Daoy (cell line): ENCODE measurements at places on chromosomes 2 and 18. TPM values are rescaled to one million over a fixed set of nuclear protein-coding genes. Genes with fewer than 3 reads are reported as not detected.

- peak; percentile 55 for DNase-seq
These were observed 106.3 kb downstream of the EPHA4 start for GRCh38 chr2:221465776-221466175.

GRCh38 chr2:223723954-223724411, 113.4 kb downstream of the AP1S3 start:
- DNase-seq: no peak

DNA sequence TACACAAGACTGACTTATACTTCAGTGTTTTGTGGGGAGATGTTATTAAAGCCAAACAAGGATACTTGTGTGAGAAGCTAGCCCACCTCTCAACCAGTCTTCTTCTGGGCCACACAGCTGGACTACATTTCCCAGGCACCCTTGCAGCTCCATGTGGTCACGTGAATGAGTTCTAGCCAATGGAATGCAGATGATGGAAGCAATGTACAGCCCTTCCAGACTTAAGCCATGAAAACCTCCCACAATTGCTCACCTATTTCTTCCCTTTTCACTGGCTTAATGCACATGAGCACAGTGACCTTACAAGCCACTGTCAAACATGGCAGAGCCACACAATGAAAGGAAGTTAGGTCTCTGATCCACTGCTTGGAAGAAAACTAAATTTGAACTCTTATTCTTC, 20.4 kb upstream of the FEZ2 start:
- DNase-seq: peak; percentile 82

DNA sequence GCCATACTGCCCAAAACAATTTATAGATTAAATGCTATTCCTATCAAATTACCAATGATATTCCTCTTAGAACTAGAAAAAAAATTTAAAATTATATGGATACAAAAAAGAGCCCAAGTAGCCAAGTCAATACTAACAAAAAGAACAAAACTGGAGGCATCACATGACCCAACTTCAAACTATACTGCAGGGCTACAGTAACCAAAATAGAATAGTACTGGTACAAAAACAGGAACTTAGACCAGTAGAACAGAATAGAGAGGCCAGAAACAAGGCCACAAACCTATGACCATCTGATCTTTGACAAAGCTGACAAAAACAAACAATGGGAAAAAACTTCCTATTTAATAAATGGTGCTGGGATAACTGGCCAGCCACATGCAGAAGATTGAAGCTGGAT, 86.1 kb upstream of the KYNU start:
- no peak for DNase-seq

- DNase-seq: no peak
These were observed 8.9 kb upstream of the RUFY4 start for GRCh38 chr2:218060118-218060517.

DNA sequence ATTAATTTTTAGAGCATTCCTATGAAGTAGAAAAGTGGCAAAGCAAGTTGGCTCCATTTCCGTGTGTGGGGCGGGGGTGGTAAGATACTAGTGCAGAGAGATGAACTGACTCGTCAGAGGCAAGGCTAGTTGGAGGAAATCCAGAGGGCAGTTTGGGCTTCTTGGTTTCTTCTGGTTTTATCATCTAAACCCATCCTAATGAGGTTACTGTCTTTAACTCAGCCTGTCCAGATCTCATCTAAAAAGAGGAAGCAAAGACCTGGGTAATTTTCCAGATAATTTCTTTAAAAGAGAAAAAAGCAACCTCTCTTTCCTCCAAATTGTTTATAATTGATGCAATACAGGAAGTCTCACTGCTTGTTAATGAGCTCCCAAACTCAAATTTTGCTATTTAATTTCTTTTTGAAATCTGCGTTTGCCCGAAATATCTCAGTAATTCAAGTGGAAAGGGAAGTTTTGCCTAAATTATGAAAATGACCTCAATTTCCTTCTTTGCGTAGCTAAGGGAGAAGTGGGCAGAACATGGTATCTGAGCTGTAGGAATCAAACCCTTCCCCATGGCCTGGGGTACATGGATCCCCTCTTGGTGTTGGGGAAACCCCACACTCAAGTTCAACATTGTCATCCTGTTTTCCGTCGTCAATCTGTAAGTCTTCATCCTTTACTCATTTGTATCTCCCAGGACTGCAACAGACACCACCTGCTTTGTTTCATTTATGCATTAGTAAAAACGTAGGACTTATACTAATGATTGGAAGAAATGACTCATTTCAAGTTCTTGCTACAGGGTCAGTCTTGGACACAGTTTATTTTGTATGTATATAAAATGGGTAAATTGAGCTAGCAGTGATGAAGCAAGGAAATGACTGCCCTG, 89.1 kb upstream of the KLF7 start:
- DNase-seq: peak; percentile 38

- DNase-seq: no peak
These were observed 640.7 kb upstream of the CRIM1 start for GRCh38 chr2:35714883-35715282.

DNA sequence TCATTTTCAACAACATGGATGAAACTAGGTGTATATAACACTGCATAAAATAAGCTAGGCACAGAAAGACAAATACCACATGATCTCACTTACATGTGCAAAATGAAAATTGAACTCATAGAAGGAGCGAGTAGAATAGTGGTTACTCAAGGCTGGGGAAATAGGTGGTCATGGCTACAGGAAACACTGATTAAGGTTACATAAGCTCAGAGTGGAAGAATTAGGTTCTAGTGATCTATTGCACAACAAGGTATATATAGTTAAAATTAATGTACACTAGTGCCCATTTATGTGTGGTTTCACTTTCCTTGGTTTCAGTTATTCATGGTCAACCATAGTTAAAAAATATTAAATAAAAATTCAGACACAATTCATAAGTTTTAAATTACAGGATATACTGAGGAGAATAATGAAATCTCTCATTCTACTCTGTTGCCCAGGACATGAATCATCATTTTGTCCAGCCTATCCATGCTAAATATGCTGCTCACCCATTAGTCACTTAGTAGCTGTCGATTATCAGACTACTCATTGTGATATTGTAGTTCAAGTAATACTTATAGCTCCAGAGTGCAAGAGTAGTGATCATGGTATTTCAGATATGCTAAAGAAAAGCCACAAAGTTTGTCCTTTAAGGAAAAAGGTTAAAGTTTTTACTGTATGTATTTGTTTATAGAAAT, 1530.9 kb upstream of the LRRTM1 start:
- DNase-seq: no peak

GRCh38 chr18:63972002-63972376, 2.1 kb downstream of the SERPINB8 start:
- DNase-seq: no peak

DNA sequence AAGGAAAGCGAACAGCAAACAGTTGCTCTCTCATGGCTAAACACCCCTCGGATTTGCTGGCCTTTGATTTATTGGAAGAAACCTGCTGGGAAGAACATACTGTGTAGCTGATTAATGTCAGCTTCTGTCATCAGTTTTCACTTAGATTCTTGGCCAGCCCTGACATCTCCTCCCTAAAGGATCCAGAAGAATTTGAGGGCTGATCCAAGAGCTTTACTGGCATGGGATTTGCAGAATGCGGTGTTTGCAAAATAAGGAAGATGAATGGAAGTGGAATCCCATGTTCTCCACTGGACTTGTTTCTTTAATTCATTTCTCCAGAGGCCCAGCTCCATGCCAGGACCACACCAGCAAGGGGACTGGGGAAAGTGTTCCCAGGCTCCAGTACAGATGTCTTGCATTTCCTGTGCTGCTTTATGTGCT, 80.5 kb downstream of the RDH14 start:
- no peak for DNase-seq

DNA sequence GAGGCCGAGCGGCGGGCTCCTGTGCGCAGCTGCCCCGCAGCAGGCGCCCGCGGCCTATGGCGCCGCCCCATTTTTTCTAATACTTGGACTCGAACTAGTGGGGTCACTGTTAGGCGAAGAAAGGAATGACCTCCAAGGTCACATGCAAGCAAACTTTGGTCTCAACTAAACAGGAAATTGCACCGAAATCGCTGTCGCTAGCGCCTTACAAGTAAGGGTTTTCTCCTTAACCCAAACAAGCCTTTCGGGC, 339 bp downstream of the ACAA2 start:
- peak; percentile 27 for DNase-seq

GRCh38 chr18:14104201-14104600, 28.0 kb downstream of the ZNF519 start:
- no peak for DNase-seq

- DNase-seq: no peak
These were observed 55.9 kb downstream of the HS1BP3 start for GRCh38 chr2:20594957-20595356.

DNA sequence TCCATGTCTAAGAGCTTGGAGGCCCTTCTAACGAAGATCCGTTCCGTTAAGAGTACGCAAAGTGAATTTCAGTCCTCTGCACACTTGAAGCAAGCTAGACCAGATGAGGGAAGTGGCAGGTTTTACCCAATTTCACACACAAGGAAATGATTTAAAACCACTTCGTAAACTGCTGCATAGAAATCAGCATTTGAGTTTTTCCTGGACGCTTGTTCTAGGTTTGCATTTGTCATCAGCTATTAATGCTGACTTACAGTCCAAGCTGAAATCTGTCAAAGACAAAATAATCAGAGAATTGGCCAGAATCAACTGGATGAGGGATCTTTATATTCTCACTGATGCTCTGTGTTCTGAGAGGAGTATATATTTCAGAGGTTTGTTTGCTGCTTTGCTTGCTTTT, 117.6 kb upstream of the RASGRP3 start:
- DNase-seq: no peak

GRCh38 chr18:8952769-8953760, 149.4 kb upstream of the NDUFV2 start:
- DNase-seq: no peak

- peak; percentile 93 for DNase-seq
These were observed 36.6 kb downstream of the FEZ2 start for GRCh38 chr2:36561237-36561944.

DNA sequence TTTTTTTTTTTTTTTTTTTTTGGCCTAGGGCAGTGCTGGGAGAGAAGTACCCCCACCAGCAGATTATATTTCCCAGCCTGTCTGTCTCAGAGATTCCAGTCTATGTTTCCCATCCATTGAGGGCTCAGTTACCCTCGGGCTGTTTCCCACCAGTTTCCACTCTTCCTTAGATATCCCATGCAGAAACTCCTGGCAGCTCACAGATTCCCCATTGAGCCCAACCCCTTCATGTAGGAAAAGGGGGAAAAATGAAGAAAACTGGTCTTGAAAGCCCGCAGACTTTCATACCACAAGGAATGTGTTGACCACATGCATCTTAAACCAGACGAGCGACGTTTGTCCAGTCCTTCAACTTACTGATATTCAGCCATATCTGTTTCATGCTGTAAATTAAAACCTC, 15.2 kb downstream of the ASXL3 start:
- DNase-seq: no peak

DNA sequence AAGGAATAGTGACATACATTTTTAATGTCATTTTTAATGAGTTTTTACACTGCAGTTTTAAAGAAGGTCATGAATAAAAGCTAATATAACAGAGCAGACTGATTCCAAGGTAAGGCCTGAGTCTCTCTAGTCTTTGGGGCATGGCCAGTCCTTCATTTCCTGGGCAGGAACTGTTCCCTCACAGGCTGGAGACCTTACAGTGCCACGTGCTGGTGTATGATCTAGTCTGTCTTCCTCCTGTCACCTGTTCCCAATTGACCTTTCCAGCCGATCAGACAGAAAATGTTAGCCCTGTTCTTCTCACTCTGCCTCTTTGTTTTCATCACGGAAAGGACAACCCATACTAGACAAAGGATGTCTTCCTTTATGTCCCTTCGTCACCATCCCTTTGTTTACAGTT, 33.6 kb downstream of the ZCCHC2 start:
- no peak for DNase-seq

DNA sequence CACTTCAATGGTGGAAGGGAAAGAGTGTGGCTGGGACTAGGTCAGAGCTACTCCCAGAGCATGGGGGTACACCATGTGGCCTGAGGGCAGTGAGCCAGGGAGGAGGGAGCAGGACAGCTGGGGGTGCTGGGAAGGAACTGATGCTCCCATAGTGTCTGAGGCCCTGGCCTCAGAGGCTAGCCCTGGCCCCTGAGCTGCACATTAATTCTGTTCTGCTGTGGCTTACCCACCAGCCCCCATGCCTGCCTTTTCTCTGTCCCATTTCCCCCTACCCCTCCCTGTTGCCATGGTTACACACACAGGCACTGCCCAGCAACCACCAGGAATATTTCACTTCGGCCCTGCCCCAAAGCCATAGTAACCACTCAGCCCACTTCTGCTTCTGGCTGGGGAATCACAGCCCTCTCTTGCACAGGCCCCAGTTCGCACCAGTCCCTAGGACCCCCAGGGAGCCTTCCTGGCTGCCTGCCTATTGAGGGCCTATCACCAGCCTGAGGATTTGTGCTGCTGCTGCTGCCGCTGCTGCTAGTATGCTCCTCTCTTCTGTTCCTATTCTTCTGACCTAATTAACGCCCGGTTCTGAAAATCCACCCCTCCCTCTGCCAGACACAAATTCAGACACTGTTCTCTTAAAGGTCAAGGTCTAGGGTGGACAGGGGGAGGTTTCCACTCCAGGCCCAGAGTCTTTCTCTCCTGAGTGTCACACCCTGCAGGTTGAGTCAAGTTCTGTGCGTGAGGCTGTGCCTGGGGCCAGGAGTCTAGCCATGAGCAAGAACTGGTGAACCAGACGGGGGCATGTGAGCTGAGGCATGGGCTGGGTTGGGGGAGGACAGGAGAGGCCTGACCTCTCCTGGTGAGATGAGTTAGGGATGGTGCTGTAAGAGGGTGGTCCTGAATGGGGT, 87.1 kb upstream of the MCFD2 start:
- peak; percentile 35 for DNase-seq

DNA sequence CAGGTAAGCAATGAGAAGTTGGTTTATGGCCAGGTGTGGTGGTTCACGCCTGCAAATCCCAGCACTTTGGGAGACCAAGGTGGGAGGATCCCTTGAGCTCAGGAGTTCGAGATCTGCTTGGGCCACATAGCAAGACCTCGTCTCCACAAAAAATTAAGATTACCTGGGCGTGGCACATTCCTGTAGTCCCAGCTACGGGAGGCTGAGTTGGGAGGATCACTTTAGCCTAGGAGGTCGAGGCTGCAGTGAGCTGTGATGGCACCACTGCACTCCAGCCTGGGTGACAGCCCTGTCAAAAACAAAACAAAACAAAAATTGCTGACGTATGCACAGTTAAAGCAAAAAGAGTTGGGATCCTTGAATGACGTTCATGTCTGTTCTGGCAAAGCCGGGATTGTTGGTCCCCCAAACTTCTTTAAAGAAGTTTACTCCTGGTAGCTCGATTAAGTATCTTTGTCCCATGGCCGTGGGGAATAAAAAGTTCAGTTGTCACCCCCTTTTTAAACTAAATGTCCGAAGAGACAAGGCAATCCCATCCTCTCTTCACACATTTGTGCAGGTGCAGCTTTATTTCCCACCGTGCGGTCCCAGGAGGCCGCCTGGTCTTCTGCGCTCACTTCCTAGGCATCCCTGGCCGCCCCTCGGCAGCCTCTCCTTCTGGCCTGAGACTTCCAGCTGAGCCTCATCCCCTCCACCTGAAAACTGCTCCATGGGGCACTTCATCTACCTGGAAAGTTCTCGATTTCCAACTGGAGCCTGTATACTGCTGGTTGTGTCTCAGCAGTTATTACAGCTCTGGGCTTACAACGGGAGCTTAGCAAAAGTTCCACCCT, 762 bp upstream of the SPOPL start:
- peak; percentile 25 for DNase-seq

GRCh38 chr2:156470975-156471583, 34.9 kb downstream of the GPD2 start:
- DNase-seq: no peak

GRCh38 chr2:32805104-32806095, 141.4 kb upstream of the LTBP1 start:
- DNase-seq: peak; percentile 33

Gene IL1A
- 26.0 and 29.8 TPM in 2 replicates for total RNA-seq

Gene UGT1A8
- 15.1 and 15.4 TPM in 2 replicates for total RNA-seq

Gene ST8SIA5
- total RNA-seq: 0.03 and 0.40 TPM in 2 replicates

Gene GEN1
- 12.4 and 33.0 TPM in 2 replicates for total RNA-seq

Gene TMEM37
- not detected in 2 replicates for total RNA-seq

Gene ICOS
- total RNA-seq: not detected in 2 replicates
